ENCODE measurements at places on chromosomes 2 and 18.

DNA sequence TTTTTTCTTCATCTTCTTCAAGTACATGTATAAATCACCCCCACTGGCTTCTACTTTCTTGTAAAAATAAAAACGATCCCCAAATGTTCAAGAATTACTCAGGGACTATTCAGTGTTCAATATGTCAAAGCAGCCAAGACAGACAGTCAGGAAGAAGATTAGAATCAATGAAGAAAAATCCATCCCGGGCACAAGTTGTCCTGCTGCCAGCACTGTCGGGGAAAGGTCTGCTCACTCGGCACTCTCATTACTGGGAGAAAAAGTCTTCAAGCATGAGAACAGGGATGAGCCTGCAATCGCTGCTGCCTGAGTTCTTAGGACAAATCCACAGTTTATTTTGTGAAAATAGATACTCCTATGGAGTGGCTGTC is 482.8 kb upstream of the KLHL29 start:
- no peak for DNase-seq

DNA sequence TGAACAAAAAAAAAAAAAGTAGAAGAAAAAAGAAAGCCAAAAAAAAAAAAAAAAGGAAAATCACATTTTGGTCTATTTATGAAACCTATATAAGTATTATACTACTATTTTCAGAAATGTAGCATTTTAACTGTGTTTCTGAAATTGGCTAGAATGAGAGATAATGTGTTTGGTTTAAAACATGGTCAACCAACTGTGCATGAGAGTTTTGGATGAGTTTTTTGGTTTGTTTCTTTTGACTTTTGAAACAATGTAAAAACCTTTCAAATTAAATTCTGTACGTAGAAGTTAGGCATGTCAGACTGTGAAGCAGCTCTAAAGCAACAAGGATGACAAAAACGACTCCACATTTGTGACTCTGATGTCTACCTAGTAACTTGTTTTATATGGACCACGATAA is 34.6 kb downstream of the SPC25 start:
- no peak for DNase-seq

GRCh38 chr2:23745068-23745725 is 181.7 kb downstream of the ATAD2B start:
- no peak for DNase-seq

DNA sequence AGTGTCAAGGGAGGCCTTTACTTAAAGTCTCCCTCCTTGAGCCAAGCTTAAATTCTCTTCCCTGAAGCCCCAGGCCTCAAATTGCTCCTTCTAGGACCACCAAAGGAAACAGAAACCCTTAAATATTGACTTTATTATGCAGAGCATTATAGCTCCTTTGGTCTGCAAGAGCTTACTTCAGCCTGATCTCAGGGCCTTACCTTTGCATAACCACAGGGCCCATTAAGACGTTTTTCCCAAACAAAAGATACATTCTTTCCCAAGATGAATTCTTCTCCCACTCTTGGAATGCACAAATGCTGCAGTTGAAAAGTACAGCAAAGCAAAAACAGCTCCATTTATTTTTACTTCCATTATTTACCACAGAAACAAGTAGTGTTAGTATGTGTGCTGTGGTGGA is 130.8 kb downstream of the B3GNT2 start:
- DNase-seq, result no peak

- no peak for DNase-seq
Observed at GRCh38 chr18:10401521-10401920, 52.9 kb upstream of the APCDD1 start.

- DNase-seq, result no peak
Observed at GRCh38 chr18:51164761-51165281, 32.7 kb downstream of the MEX3C start.

DNA sequence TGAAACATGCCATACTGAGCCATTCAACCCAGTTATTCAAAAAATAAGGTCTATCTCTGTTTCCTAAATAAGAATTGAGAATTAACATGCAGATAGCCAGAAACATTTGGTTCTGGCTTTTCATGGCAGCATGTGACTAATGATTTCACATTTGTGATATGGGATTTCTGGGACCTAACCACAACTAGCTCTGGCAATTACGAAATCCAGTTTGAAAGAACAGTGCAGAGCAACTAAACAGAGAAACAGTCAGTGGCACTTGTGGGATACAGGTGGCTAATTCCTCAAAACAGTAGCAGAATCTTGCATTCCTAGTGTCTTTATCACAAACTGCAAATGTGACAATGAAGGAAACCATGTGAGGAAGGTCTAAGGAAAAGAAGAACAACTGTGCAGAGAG is 637.8 kb upstream of the CHAC2 start:
- no peak for DNase-seq

- no peak for DNase-seq
Observed at GRCh38 chr2:239500574-239501550, 100.0 kb upstream of the HDAC4 start.

- DNase-seq, result no peak
Observed at GRCh38 chr2:189168856-189169499, 10.6 kb downstream of the COL5A2 start.

DNA sequence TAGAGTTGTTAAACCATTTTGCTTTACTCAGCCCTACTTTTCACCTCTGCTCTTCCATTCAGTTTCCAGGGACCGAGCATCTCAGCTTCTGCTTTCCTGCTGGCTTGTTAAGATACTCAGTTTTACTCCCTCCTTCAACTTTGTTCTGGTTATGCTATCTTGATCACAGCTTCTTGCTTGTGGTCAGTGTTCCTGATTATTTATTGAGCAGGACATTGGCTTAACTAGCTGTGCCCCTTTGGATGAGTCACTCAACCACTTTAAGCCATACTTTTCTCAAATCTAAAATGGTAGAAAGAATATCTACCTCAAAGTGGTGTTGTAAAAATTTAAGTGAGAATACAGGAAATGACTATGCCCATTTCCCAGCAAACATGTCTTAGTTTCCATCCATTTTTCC is 124.0 kb downstream of the KYNU start:
- DNase-seq, result no peak

DNA sequence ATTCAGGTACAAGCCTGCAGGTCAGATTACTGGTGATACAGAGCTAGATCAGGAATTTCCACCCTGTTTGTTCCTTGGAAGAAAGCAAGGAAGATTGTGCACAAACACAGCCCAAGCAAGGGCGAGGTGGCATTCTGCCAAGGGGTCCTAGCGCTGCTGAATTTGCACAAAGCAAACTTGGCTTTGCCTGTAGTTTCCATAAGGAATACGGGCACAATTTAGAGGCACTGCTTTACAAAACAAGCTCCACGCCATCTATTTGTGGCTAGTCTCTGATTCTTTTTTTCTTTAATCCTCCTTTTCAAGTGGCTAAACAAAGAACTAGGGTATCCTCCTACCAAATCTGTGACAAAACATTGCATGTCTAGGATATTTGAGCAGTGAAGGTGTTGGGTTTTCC is 195.5 kb upstream of the ACVR2A start:
- no peak for DNase-seq

DNA sequence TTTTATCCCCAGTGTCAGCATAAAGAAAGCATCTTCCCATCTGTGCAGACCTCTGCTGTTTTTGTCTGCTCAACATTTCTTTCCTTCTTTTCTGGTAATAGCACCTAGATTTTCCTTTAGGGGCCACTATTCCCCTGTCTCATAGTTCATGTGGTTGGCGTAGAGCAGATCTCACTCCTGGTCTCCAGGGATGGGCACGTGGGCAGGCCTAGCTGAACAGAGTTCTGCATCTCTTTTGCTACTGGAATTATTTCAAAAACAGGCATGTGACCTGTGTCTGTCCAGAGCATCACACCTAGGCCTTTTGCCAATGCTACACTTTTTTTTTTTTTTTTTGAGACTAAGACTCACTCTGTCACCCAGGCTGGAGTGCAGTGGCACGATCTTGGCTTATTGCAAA is 17.7 kb upstream of the ICOS start:
- no peak for DNase-seq

GRCh38 chr2:133333181-133333580 is 235.1 kb downstream of the NCKAP5 start:
- no peak for DNase-seq

DNA sequence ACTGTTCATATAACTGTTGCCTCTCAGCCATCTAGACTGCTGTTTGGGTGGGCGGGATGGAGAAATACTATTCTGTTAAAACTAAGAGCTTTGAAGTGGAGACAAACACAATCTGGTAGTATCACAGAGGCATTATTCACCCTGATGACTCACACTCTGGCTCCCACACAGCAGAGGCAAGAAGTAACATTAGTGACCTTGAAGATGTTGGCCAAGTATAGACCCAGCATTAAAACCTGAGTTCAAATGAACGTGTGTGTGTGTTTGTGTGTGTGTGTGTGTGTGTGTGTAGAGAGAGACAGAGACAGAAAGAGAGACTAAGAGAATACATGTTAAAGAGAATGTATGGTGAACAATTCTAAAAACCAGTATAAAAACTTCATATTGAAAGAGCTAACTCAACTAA is 22.5 kb upstream of the ACVR1 start:
- DNase-seq, result peak; percentile 39

GRCh38 chr18:47737956-47738355 is 192.5 kb downstream of the SMAD2 start:
- no peak for DNase-seq

GRCh38 chr2:186347472-186347871 is 138.6 kb upstream of the ZC3H15 start:
- no peak for DNase-seq

GRCh38 chr2:205119136-205119535 is 563.2 kb upstream of the NRP2 start:
- DNase-seq, result no peak

DNA sequence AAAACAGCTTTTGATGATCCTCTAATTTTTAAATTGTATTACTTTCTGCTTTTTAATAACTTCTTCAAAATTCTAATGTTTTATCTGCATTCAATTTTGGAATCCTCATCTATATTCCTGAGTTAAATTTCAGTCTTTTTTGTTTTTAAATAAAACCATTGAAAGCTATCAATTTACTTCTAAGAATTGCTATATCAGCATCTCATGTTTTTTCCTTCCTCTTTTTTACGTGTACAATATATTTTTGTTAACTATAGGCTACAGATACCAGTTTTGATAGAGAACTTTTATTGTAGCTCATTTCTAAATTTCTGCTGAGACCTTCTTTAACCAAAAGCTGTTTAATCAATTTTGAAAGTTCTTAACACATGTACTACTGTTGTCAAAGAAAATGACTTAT is 84.5 kb downstream of the SS18 start:
- DNase-seq, result no peak

GRCh38 chr18:44900627-44901026 is 219.9 kb downstream of the SETBP1 start:
- no peak for DNase-seq

DNA sequence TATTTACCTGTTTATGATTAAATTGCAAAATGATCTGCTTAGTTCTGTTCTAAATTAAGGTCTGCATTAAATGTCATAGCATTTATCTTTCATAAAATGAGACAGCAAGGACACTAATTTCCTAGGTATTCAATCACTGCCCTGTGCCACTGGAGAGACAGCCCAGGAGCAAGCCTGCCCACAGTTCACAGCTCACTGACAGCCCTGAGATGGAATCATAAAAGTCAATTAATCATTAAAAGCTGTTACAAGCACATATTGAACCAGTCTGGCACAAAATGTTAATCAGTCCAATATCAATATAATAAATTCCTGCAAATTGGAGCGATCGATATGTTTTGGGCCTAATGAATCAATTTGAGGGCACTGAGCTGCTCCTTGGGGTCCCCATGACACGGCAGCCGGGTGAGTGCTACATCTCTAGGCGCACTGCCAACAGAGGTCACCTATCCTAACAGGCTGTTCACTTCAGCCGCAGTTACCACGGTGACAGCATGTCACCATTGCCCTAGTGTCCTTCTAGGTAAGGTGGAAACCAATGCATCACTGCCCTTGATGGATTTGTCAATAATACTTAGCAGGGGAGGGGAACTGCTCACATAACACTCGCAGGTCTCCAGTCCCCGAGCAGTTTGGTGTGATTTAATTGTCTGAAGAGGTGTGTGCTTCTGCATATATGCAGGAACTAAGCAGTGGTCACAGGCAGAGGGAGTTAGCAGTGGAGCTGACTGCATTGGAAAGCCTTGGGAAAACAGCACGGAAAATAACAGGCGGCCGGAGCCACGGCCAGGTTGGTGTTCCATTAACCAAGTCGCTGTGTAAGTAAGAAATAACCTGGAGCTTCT is 47.3 kb downstream of the POU3F3 start:
- no peak for DNase-seq

DNA sequence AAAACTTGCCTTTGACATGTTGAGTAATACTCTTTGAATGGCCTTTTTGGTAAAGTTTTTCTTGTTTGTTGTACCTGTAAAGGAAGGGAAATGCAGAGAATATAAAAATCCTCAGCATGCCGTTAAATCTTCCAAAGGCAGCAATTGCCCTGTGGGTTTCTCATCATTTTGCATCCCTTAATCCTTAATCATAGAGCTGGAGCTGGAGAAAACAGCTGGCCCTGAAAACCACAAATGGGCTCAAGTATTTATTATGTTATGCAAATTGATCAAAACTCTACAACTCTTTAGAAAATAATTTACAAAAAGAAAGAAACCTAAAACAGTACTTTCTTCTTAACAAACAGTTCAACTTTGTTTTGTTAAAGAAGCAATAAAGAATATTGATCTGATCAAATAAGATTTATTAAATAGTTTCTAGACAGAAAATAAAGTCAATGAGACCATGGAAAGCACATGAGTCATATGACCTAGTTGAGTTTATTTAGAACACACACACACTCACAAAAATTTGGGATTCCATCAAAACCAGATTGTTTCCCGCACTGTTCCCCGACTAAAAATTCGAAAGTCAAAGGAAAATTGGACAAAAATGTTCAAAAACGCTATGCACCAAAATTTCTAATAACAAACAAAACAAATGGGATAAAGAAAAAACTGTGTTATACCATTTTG is 309.0 kb downstream of the GULP1 start:
- no peak for DNase-seq

DNA sequence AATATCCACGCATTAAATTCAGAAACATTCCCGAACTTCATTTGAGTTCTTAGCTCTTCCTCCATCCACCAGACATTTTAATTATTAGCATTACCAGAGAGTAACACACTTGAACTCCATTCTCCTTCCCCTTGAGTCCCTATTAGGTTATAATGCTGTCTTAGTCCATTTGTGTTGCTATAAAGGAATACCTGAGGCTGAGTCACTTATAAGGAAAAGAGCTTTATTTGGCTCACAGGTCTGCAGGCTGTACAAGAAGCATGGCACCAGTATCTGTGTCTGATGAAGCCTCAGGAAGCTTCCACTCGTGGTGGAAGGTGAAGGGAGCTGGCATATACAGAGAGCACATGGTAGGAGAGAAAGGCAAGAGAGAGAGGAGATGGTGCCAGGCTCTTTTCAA is 25.4 kb downstream of the TBC1D8 start:
- DNase-seq, result no peak

- DNase-seq, result no peak
Observed at GRCh38 chr2:61425605-61426155, 45.2 kb downstream of the USP34 start.
